ENCODE measurements at places on chromosomes 4 and X.

- DNase-seq, result no peak
Measured at GRCh38 chr4:153018031-153018430, 81.9 kb downstream of the FHDC1 start.

DNA sequence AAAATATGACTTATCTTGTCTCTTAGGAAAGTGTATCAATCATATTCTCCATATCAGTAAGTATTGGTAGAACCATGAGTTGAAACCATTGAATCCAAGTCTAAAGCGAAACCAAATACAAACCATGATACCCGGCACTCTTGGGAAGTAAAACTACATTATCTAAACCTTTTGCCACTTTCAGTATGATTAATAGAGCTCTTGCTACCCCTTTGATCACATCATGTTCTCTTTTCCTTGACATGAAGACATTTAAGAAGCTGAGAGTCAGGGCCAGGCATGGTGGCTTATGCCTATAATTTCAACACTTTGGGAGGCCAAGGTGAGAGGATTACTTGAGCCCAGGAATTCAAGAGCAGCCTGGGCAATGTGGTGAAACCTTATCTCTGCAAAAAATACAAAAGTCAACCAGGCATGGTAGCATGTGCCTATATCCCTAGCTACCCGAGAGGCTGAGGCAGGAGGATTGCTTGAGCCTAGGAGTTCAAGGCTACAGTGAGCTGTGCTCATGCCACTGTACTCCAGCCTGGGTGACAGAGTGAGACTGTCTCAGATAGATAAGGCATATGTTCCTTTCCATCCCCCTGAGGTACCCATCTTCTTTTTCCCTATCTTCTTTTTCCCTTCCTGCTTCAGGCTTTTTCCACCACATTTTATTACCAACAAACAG lies 45.4 kb downstream of the CEP135 start:
- no peak for DNase-seq

GRCh38 chrX:9048801-9049200 lies 14.9 kb upstream of the FAM9B start:
- DNase-seq, result no peak

DNA sequence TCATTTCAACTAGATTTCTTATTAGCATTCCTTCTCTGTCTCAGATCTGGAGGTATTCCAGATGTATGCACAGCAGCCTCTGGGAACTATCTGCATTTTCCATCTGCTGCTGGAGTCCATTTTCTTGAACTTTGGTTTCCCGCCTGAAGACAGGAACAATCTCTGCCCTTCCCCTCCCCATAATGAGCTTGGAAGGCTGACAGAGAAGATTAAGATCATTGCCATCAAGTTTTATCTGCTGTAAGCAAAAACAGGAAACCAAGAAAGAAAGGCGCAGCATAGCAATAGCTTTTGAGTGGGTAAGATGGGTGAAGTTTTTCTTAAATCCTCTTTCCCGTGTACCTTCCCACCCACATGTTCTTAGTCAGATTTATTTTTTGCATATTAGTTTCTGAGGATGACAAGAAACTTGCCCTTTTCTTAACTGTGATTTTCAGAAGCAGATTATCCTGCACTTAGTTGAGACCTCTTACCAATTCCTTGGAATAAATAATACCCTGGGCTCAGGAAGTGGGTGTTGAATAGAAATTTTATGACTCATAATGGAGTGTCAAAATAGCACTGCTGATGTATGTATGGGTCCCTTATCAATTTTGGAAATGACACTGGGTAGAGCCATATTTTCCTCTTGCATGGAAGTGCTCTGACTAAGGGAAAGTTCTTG lies 78.3 kb downstream of the CT47B1 start:
- DNase-seq, result no peak

- DNase-seq, result no peak
Measured at GRCh38 chrX:78595901-78596502, 63.1 kb downstream of the RTL3 start.

- DNase-seq, result no peak
Measured at GRCh38 chrX:32618154-32618553, 593.2 kb downstream of the DMD start.

DNA sequence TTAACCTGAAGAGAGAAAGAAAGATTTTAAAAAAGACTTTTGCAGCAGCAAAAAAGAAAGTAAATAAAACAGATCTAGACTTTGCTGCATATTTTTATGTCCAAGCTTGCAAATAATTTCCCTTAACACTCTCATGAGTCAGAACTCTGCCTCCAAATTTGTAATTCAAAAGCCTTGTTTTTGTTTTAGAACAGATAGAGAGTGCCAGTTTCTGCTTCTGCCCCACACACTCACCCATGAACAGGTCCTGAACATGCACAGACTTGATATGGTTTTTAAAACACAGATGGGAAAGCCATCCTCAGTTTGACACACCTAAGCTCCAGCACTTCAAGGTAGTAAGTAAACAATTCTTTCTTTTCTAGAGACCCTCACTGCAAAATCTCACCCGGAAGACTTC lies 39.7 kb upstream of the VCX3B start:
- no peak for DNase-seq

GRCh38 chr4:41989994-41990364 lies 351 bp upstream of the SLC30A9 start:
- DNase-seq, result no peak

- no peak for DNase-seq
Measured at GRCh38 chr4:84916227-84916626, 50.3 kb downstream of the WDFY3 start.

DNA sequence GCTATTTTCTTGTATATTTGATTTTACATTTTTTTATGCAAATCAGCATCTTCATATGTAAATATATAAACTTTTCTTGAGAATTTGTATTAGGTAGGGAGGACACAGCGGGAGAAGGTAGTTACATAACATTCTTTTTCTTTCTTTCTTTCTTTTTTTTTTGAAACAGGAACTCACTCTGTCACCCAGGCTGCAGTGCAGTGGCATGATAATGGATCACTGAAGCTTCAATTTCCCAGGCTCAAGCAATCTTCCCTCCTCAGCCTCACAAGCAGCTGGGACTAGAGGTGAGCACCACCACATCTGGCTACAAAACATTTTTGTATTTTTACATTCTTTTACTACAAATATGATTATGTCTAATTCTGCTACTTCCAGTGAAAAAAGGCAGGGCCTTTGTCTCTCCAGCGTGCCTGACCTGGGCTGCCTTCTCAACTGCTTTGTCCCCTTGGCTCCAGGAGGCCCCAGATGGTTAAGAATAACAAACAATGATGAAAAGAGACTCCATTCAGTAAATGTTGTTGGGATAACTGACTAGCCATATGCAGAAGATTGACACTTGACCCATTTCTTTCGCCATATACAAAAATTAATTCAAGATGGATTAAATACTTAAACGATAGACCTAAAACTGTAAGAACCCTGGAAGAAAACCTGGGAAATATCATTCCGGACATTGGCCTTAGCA lies 46.5 kb upstream of the FAT4 start:
- no peak for DNase-seq

GRCh38 chrX:1813809-1814208 lies 198.9 kb downstream of the ASMT start:
- DNase-seq, result no peak

DNA sequence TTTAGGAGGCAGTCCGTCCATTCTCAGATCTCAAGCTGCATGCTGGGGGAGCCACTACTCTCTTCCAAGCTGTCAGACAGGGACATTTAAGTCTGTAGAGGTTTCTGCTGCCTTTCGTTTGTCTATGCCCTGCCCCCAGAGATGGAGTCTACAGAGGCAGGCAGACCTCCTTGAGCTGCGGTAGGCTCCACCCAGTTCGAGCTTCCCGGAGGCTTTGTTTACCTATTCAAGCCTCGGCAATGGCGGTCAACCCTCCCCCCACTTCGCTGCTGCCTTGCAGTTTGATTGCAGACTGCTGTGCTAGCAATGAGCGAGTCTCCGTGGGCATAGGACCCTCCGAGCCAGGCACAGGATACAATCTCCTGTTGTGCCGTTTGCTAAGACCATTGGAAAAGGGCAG lies 10.7 kb upstream of the ADH5 start:
- no peak for DNase-seq

- DNase-seq, result no peak
Measured at GRCh38 chr4:5618051-5618960, 90.1 kb downstream of the EVC2 start.

DNA sequence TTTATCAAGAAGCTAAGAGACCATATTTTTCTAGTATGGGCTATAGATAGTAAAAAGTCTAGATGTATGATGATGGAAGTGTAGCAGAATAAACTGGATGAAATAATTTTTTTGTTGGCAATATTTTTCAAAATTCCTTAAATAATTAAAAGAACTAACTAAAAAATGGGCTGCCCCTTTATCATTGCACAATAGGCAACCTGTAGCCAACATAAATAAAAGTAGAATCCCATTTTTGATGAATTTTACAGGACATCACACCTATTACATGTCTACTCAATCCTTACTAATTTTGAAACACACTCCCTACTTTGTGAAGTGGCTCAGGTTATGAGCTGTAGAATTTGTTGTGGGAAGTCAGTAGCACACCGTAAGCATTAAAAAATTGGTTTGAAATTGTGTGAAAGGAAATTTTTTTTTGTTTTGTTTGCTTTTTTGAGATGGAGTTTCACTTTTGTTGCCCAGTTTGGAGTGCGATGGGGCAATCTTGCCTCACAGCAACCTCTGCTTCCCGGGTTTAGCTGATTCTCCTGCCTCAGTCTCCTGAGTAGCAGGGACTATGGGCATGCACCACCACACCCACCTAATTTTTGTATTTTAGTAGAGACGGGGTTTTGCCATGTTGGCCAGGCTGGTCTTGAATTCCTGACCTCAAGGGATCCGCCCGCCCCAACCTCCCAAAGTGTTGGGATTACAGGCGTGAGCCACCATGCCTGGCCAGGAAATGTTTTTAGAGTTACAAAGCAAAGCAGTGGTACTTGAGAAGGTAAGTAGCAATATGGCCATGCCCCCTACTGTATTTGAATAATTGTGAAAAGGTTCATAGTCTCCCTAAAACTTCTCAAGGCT lies 8.9 kb upstream of the RUFY3 start:
- DNase-seq, result no peak

DNA sequence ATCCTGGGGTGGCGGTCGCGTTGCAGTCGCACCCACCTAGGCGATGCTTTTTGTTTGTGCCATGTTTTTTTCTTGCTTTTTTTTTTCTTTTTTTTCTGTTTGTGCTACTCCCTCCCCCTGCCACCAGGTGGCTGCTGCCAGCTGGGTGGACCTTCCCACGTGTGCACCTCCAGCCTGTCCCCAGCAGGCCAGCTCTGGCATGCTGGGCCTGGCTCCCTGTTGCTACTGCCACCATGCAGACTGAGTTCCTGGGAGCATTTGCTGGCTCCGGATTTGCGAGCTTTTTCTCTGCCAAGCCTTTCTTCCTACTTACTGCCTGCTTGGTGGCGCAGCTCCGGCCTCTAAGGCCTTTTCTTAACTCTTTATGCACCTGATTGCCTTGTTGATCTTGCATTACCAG lies 161.2 kb upstream of the WDFY3 start:
- DNase-seq, result no peak

DNA sequence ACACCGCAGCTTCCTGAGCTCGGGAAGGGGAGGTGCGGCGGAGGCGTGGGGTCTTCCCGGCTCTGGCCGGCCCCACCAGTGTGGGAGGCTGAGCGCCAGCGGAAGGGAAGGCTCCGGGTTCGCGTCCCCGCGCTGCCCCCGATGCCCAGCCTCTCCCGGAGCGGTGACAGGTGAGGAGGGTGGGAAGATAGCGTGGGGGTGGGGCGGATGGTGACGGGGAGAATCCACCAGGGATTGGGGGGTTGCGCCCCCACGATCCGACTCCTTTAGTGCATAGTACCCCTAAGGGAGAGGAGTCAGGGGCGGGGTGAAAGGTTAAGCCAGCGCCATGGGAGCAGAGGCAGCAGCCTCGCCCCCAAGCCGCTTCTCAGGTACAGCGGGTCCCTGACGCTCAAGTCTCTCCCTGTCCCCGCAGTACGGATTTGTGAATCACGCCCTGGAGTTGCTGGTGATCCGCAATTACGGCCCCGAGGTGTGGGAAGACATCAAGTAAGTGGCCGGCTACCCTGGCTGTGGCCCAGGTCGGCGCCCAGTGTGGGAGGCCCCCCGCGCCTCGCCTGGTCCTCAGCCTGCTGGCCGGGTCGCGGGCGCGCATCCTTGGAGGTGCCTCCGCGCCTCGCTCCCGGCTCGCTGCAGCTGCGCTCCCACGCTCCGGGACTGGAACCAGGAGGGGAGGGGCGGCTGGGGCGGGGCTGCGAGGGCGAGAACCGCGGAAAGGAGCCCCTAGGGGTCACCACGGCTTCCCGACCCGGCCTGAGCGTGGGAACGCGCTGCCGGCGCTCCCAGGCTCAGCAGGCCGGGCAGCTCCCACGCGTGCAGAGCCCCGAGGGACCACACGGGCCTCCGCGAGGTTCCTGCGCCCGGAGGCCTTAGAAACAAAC lies 791 bp downstream of the GUCY1B1 start:
- DNase-seq, result no peak

GRCh38 chrX:120251471-120252011 lies 929 bp downstream of the ZBTB33 start:
- DNase-seq, result peak; percentile 8

DNA sequence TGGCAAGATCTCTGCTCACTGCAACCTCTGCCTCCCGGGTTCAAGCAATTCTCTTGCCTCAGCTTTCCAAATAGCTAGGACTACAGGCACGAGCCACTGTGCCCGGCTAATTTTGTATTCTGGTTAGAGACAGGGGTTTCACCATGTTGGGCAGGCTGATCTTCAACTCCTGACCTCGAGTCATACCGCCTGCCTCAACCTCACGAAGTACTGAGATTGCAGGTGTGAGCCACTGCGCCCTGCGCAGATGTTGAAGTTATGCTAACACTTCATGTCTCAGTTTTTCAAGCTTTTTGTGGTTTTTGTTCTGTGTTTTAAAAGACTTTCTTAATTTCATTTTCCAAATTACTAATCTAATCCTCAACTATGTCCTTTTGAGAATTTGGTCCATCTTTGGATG lies 154.4 kb upstream of the TLL1 start:
- no peak for DNase-seq

DNA sequence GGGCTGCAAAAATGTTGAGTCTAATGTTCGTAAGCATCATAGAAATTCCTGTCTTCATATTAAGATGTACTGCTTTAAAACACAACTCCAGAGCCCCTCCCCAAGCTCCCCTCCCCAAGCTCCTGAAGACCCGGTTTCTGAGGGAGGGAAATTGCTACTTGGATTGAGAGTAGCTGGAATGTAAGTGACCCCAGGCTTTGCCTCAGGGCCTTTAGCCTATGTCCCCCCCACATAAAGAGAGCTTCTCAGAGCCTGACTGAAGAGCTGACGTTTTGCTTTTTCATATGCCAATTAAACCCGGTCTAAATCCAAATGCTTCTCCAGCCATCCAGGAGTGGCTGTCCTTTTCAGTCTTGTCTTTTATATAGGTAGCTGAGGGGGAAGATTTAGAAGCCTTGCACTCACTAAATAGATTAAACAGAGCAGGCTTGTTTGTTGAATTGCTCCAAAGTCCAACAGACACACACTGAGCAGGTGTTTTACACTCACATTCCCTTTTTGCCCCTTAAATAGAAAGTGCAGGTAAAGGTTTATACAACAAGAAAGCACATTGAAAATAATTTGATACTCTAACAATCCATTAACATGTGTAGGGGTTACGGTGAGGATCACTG lies 19.6 kb downstream of the ARX start:
- DNase-seq, result no peak

GRCh38 chr4:121146530-121146929 lies 17.6 kb downstream of the TNIP3 start:
- no peak for DNase-seq

All from central memory CD4-positive, alpha-beta T cell (primary cell).